ENCODE measurements at places on chromosomes 2 and 18. TPM values are rescaled to one million over a fixed set of nuclear protein-coding genes. Genes with fewer than 3 reads are reported as not detected.
A peak's percentile ranks its signal among the peaks of the same experiment; 100 is the strongest.

The TMEM182 gene
- total RNA-seq: 187 TPM

The IL36RN gene
- not detected for total RNA-seq

The ANKRD30B gene
- not detected for total RNA-seq

The GALNT3 gene
- total RNA-seq: 0.19 TPM

The CAPN13 gene
- not detected for total RNA-seq

The ALPP gene
- not detected for total RNA-seq

The IL1B gene
- total RNA-seq: 0.30 TPM

The PCARE gene
- total RNA-seq: 0.67 TPM

The DSG1 gene
- 0.89 TPM for total RNA-seq

The UPP2 gene
- total RNA-seq: not detected

The CNNM4 gene
- total RNA-seq: 31.4 TPM

The PREB gene
- 50.6 TPM for total RNA-seq

The ARHGAP15 gene
- 5.4 TPM for total RNA-seq

The NAT8 gene
- total RNA-seq: not detected

The PSTPIP2 gene
- 2.4 TPM for total RNA-seq

The ST8SIA3 gene
- total RNA-seq: not detected

The GATA6 gene
- 56.0 TPM for total RNA-seq

DNA sequence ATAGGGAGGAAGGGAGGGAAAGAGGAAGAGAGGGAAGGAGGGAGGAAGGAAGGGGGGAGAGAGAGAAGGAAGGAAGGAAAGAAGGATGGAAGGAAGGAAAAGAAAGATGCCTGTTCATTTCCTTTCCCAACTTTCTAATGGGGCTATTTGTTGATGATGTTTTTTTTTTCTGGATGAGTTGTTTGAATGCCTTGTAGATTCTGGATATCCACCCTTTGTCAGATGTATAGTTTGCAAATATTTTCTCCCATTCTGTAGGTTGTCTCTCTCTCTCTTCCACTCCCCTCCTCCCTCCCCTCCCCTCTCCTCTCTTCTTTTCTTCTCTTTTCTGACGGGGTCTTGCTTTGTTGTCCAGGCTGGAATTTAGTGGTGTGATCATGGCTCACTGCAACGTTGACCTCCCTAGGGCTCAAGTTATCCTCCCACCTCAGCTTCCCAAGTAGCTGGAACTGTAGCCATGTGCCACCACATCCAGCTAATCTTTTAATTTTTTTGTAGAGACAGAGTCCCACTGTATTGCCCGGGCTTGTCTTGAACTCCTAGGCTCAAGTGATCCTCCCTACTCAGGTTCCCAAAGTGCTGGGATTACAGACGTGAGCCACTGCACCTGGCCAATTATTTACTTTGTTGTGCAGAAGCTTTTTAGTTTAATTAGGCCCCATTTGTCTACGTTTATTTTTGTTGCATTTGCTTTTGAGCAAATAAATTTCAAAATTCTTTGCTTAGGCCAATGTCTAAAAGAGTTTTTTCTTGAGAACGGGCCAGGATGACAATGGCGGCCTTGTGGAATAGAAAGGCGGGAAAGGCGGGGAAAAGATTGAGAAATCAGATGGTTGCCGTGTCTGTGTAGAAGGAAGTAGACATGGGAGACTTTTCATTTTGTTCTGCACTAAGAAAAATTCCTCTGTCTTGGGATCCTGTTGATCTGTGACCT is 57.3 kb upstream of the FAM117B start:
- no peak for DNase-seq

- no peak for DNase-seq
Measured at GRCh38 chr2:240344904-240345303, 90.6 kb upstream of the GPC1 start.

GRCh38 chr2:177880285-177880684 is 192.3 kb downstream of the PDE11A start:
- DNase-seq: no peak

DNA sequence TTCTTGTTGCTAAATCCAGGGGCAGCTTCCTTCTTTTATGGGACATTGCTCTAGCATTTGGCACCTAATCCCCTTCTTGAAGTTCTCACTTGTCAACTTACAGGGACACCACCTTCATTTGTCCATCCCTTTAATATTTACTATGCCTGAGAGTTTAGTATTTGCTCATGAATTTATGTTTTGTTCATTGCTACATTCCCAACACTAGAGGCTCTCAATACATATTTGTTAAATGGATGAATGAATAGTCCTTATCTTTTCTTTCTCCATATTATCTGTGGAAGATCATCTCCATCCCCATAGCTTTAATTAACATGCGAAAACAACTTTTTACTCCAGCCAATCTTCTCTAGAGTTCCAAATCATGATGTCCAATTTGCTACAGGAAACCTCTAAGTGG is 5.4 kb downstream of the CWC22 start:
- no peak for DNase-seq

GRCh38 chr2:11314487-11314886 is 29.9 kb downstream of the ROCK2 start:
- no peak for DNase-seq

GRCh38 chr2:74239346-74239745 is 40.9 kb downstream of the MTHFD2 start:
- no peak for DNase-seq

GRCh38 chr2:168819829-168820489 is 17.5 kb downstream of the NOSTRIN start:
- no peak for DNase-seq

DNA sequence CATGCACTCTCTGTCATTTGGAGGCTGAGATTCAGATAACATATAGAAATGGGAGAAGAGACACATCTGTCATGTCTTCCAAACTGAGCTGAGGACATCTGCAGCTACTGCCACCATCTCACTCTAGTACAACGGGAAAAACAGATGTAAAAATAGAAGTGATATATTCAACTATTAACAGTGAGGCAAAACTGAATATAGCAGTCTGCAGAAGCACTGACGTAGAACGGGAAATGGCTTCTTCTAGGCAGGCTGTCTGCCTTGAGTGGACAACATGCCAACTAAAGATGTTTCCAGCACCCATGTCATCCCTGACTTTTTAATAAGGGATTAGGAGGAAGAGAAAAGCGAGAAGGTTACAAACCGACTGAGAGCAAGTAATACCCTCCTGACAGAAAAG is 51.6 kb downstream of the MRPL33 start:
- no peak for DNase-seq

- peak; percentile 73 for DNase-seq
Measured at GRCh38 chr2:30252723-30253701, 21.7 kb downstream of the LBH start.

- DNase-seq: no peak
Measured at GRCh38 chr2:182081602-182082260, 96.1 kb downstream of the PPP1R1C start.

DNA sequence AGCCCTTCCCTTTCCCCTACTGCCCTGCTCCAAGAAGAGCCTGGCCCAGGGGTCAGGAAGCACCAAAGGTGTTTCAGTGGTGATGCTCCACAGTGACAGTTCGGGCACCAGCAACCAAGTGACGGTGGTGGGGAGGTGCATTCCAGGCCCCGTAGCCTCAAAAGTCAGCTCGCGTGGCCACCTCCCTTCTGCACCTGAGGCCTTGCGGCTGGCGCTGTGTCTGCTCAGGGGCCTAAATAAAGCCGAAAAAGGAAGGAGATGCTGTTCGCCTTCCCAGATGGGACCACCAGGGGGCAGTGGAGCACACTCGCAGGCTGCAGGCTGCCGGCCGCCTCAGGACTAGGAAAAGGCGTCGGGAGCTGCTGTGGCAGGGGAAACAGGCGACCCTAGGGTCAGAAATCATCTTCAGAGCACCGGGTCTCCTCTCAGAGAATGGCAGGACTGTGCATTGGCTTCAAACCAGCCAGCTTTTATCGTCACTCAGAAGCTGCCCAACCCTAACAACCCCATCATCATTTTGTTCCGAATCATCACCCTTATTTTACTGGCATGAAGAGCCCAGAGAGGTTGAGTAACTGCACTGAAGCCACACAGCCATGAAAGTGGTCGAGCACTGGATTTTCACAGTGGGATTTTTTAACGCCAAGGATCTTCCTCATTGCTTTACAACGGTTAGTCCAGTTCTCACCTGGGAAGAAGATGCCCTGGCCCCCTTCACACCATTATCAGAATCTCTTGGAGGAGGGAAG is 213.0 kb upstream of the CELF4 start:
- peak; percentile 64 for DNase-seq

GRCh38 chr2:25912851-25913695 is 34.8 kb upstream of the ASXL2 start:
- no peak for DNase-seq

- no peak for DNase-seq
Measured at GRCh38 chr2:75569546-75569945, 8.8 kb upstream of the EVA1A start.

DNA sequence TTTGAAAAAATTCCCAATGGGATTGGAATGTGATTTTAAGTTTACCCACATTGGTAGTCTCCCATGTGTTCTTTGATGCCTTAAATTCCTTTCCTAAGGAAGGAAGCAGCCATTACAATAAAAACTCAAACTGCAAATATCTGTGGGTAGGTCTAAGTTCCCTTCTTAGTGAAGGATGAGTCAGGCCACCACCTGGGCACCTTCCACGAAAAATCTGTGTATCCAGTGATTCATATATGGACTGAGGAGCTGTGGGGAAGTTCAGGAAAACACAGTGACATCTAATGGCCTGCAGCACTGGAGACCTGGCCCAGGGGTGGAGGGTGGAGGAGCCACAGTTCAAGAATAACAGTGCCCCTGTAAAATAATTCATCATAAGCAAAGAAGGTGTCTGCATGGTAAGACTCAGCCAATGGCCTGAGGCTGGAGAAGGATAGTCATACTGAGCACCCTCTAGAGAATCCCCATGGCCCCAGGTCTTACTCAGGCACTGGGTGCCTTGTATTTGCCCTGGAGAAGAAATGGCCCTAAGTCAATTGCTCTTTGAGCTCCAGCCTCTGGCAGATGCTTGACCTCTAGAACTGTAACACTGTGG is 248.6 kb downstream of the SP3 start:
- no peak for DNase-seq

DNA sequence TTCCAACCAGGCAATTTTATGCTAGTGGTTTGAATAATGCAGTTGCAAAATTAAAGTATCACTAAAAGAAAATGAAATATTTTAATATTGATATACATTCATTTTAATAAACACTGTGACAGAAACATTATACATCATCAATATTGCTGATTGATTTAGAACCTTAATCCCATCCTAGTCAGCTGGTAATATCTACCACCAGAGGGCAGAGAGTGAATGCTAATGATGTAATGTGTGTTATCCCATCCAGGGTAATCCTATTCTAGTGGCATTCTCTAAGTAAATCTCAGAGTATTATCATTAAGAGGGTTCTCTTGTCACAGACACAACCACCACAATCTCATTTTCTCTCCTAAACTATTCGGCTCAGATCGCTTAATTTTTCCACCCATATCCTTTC is 477.4 kb downstream of the CPS1 start:
- DNase-seq: no peak

GRCh38 chr2:215841175-215841816 is 172.1 kb downstream of the MREG start:
- DNase-seq: no peak

GRCh38 chr18:8858888-8859511 is 153.6 kb downstream of the MTCL1 start:
- no peak for DNase-seq

GRCh38 chr2:221482666-221483455 is 89.2 kb downstream of the EPHA4 start:
- no peak for DNase-seq

- DNase-seq: no peak
Measured at GRCh38 chr2:143029141-143029540, 100.1 kb upstream of the ARHGAP15 start.

DNA sequence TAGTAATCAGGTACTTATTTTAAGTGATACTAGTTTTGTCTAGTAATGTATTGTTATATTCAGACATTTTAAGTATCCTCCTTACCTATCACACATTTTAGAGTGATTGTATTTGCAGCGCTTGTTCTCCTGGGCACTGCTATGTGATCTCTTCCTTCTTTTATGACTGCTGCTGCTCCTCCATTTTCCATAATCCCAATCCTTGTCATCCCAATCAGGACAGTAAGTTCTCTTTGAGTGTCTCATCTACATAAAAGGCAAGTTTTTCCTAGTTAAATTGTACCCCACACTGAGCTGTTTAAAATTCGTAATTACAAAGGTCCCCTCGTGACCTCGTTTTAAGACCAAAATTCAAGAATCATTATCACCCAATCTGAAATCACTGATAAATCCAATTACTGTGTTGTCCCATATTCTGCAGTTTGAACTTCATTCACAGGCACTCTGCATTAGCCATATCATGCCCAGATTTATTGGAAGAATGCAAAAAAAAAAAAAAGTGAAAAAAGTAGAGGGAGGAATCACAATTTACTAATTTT is 2.8 kb downstream of the CLK1 start:
- no peak for DNase-seq

DNA sequence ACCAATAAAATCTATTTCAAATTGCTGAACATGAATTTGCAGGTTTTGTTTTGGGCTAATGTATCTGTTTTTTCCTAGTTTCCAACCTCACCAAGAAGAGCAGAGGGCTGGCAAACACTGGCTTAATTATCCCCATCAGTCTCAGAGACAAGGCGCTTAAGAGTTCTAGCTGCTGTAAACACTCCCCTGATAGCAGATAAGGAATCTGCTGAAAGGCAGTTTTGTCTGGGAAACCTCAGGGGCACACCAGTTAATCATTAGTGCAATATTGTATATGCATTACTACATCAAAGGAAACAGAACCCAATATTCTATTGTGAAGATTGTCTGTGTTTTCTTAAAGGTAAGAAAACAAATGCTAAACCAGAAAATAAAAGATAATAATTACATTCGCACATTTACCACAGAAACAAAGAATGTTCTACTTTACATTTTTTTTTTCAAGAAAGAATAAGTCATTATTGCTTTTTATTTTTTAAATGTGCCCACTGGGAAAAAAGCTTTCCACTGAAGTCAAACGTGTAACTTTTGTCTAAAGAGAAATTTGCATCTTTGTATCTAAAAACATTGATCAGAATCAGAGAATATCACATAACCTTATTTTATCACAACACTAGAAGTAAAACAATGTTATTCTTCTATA is 179.1 kb downstream of the ERBB4 start:
- no peak for DNase-seq

- no peak for DNase-seq
Measured at GRCh38 chr18:31572368-31572767, 19.3 kb upstream of the TTR start.

DNA sequence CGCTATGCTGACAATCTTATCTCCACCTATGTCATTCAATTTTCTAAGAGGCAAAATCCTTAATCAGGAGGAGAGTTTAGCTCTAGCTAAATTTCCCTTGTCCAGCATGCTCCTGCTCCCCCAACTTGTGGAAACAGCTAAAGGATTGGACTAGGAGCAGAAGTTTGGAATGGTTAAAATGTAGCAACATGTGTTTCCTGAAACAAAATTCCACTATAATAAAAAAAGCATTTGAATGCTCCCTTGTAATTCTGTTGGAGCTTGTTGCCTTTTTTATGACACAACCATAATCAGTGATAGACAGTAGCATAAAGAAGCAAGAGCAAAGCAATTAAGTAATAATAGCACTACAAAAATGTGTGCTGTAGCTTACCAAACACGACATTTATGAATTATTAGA is 6.9 kb downstream of the ACTR3 start:
- DNase-seq: no peak

GRCh38 chr2:201483342-201483741 is 31.8 kb downstream of the STRADB start:
- no peak for DNase-seq

Measured in Right ventricle myocardium superior (tissue), 1 donor.